ENCODE measurements at places on chromosomes 7 and 10.

GRCh38 chr7:132739271-132739955, 163.1 kb upstream of the PLXNA4 start:
- DNase-seq: no peak

DNA sequence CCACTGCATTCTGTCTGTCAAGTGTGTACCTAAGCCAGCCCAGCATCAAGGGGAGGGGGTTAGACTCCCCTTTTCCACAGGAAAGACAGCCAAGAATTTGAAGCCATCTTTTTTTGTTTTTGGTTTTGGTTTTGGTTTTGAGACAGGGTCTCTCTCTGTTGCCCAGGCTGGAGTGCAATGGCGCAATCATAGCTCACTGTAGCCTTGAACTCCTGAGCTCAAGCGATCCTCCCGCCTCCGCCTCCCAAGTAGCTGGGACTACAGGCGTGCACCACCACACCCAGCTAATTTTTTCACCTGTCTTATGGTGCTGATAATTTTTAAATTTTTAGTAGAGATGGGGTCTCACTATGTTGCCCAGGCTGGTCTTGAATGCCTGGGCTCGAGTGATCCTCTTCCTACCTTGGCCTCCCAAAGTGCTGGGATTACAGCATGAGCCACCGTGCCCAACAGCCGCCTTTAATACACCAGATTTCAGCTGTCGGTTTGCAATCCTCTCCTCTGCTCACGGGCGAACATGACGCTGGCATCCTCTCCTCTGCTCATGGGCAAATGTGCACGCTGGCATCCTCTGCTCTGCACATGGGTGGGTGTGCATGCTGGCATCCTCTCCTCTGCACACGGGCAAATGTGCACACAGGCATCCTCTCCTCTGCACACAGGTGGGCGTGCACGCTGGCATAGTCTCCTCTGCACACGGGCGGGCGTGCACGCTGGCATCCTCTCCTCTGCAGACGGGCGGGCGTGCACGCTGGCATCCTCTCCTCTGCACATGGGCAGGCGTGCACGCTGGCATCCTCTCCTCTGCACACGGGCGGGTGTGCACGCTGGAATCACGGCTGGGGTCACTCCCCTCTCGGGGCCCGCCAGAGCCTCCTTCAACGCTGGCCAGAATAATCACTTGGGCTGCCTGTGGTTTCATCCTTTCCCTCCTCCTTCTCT, 56.0 kb upstream of the PDGFA start:
- DNase-seq: no peak

- no peak for DNase-seq
Measured at GRCh38 chr7:137882806-137883205, 36.0 kb upstream of the DGKI start.

- DNase-seq: no peak
Measured at GRCh38 chr7:66315192-66315591, 110.1 kb downstream of the TPST1 start.

- no peak for DNase-seq
Measured at GRCh38 chr10:21090609-21091082, 193.5 kb upstream of the NEBL start.

GRCh38 chr7:43041105-43041504, 71.3 kb upstream of the HECW1 start:
- no peak for DNase-seq

GRCh38 chr10:12271210-12271540, 75.2 kb downstream of the CDC123 start:
- no peak for DNase-seq

GRCh38 chr10:108848046-108848445, 1075.3 kb downstream of the XPNPEP1 start:
- DNase-seq: no peak

DNA sequence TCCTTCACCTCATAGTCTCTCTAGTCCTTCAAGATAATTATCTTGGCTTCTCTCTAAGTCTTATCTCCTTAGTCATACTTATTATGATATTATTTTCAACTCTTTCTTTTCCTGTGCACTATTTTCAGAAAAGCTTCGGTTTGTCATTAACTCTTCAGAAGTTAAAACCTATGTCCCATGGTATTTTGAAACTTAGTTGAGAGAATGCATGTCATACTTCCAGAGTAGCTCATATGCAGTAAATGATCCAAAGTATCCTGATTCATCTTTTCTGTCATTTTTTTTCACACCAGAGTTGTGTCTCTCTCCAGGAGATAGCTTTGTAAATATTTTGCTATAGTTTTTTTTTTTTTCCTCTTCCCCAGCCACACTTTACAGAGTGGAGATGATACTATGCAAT, 1008.6 kb downstream of the NRG3 start:
- DNase-seq: no peak

GRCh38 chr7:33422825-33423645, 293.7 kb downstream of the BBS9 start:
- DNase-seq: no peak

- no peak for DNase-seq
Measured at GRCh38 chr7:87253589-87254087, 34.1 kb upstream of the TMEM243 start.

DNA sequence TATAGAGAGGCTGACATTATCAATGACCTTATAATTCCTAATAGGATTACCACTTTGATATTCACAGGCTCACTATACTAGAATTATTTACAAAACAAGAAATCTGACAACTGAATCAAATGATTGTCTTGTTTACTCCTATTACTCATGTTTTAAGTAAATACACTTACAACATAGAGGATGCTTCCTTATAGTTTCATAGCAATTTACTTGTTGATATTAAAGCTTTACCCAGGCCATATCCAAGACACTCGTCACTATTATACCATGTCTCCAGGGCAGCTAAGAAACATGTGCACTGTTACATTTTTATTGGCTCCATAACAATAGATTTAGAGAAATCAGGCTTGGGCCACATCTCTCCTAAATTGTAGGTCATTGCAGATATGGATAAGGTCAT, 276.9 kb downstream of the HGF start:
- no peak for DNase-seq

- DNase-seq: no peak
Measured at GRCh38 chr7:98224701-98225181, 13.5 kb downstream of the BHLHA15 start.

DNA sequence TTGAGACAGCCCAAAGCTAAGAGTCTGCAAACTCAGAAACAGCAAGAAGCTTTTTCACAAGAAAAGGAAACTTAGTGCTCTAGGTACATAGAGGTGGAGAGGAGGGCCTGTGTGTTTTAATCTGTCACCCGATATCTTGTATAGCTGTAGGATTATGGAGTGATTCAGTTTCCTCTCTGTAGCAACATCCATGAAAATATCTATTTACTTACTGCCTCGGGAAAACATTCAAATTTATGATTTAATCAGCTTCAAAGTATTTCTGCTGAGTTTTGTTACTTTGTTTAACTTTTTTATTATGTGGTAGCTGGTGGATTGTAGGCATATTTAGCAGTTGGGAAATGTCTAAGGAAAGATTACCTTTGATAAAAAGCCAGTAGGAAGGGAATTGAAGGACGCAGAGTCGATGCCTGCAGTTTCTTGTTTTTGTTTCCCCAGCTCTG, 292.0 kb downstream of the CCDC3 start:
- no peak for DNase-seq

GRCh38 chr7:3607847-3608246, 306.8 kb downstream of the SDK1 start:
- no peak for DNase-seq

DNA sequence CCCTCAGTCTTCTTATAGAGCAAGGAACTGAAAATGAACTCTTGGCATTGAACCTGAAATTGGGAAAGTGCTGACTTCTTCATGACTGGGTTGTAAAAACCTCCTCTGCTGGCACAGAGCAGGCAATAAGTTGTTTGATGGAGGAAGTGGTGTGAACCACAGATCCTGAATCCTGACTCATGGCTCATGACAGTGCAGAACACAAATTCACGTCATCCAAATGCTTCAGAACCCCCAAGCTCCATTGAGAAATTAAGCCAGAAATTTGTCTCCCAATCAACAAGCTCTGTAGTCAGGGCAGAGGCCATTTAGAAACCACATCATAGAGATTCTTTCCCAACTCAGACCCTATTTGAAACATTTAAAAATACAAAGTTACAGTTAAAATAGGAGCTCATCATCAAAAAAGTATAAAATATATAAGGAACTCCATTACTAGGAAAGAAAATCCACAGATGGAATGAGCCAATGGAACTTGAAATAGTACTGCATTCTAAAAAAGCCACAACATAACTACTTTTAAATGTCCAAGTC, 10.3 kb upstream of the STK17A start:
- DNase-seq: no peak

DNA sequence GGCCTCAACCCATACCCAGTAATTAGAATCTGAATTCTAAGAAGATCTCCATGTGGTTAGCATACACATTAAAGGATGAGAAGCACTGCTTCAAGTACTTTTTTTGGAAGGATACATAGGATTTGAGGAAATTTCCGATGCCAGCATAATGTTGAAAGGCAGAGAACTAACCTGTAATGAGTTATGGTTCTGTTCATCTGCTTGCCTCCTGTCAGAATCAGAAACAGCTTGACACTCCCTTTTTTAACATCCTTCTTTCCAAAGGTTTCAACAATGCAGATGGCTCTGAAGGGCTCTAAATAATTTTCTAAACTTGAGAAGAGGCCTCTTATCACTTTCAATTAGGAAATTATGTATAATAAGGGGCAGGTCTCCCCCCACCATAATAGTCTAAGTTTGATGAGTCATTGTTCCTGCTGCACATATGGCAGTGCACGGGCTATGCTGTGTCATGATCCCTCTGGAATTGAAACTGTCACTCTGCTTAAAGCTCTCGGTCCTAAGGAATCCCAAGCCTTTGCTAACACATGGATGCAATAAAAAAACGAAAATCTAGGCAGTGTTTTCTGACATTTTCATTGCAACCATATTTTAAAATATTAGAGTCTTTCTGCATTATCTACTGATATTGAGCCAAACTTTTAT, 291.2 kb upstream of the FZD1 start:
- DNase-seq: no peak

- no peak for DNase-seq
Measured at GRCh38 chr10:75103881-75104686, 7.4 kb upstream of the SAMD8 start.

- DNase-seq: no peak
Measured at GRCh38 chr7:91424371-91424770, 160.1 kb downstream of the FZD1 start.

DNA sequence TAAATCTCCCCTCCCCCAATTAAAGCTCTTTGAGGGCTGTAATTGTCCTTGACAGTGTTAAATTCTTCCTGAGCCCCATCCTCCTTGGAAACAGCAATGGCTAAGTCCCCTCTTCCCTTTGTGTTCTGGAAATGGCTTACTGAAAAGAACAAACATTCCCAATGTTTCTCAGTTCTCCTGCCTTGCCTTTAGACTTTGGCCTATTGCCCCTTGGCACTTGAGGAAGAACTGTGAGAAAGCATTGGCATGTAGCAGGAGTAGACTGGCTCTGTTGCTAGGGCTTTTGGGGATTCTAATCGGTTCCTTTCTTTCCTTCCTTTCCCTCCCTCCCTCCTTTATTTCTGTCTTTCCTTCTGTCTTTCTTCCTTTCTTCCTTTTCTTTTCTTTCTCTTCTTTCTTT, 463.3 kb upstream of the PODXL start:
- DNase-seq: no peak

DNA sequence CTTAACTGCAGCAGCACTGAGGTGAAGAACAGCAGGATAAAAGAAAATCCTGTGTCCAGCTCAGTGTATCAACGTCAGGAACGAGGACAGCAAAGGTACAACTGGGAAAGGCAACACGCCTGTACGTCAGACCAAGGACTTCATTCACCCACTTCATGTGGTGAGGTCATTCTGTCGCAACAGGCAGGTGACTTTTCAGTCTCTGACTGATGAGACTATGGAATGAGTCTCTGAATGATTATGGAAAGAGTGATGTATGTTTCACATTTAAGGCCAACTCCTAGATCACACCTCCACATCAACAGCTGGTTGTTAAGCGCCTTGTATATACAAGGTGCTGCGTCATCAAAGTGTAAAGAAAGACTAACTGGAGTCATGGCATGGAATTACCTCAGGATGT, 297.6 kb upstream of the SP8 start:
- no peak for DNase-seq

- peak; percentile 62 for DNase-seq
Measured at GRCh38 chr10:96017191-96017687, 26.1 kb upstream of the CCNJ start.

GRCh38 chr10:20988357-20988983, 91.4 kb upstream of the NEBL start:
- DNase-seq: no peak

GRCh38 chr10:24349379-24350001, 140.6 kb downstream of the KIAA1217 start:
- no peak for DNase-seq
